Brain (organoid and tissue), 16 donors: ENCODE measurements at places on chromosomes 2 and 18. TPM values are rescaled to one million over a fixed set of nuclear protein-coding genes. Genes with fewer than 3 reads are reported as not detected.

The OTOS gene
- 3.5 TPM for polyA plus RNA-seq

The KRTCAP3 gene
- polyA plus RNA-seq, result 14.7 TPM

GRCh38 chr2:48760826-48761225, 5.3 kb upstream of the LHCGR start:
- no peak for DNase-seq

DNA sequence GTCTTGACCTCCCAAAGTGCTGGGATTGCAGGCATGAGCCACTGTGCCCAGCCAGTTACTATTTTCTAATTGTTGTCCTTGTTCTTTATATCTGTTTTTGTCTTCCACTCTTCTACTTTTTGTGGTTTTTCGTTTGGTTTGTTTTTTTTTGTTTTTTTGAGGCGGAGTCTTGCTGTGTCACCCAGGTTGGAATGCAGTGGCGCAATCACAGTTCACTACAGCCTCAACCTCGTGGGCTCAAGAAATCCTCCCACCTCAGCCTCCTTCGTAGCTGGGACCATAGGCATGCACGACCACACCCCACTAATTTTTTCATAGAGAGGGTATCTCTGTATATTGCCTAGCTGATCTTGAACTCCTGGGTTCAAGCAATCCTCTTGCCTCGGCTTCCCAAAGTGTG, 100.7 kb downstream of the EHBP1 start:
- DNase-seq, result no peak

- DNase-seq, result peak; percentile 98
Measured at GRCh38 chr2:165573534-165574461, 104.3 kb downstream of the CSRNP3 start.

GRCh38 chr2:10238991-10239485, 63.7 kb upstream of the HPCAL1 start:
- DNase-seq, result no peak

The MSTN gene
- polyA plus RNA-seq, result not detected

The NEB gene
- polyA plus RNA-seq, result 8.4 TPM

DNA sequence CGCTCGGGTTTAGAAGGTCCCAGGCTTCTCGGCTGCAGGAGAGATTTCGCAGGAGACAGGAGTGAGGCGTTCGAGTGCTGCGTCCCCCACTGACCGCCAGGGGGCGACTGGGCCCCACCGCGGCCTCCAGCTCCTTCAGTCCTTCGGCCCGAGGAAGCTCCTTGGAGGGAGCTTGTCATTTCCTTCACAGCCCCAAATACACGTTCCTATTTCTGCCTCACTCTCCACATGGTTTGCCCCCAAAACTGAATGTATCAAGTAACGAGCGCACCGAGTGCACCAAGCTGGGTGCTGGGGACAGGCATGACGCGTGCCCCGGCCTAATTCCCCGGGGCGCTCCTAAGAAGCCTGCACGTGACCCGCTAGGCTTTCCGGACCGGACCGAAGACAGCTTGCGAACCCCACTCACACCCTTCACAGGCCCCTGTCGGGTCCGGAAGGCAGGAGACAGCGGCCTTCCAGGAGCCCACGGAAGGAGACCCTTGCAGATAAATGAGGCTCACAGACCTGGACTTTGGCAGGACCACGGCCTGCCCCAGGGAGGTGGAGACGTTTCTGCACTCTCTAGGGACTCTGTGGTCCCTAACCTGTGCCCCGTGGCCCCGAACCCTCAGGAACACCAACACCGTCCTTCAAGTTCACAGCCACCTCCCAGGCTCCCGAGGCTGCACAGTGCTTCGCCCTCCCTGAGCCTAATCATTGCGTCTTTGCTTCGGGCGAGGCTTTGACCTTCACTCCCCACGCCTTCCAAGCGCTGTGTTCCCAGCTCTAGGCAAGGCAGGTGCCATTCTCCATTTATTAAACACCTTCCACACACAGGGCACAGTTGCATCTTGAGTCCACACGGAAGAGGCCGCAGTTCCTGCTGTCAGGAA, 13.0 kb upstream of the FAHD2A start:
- peak; percentile 30 for DNase-seq

- peak; percentile 9 for DNase-seq
Measured at GRCh38 chr2:237603718-237604362, 13.3 kb upstream of the RAB17 start.

DNA sequence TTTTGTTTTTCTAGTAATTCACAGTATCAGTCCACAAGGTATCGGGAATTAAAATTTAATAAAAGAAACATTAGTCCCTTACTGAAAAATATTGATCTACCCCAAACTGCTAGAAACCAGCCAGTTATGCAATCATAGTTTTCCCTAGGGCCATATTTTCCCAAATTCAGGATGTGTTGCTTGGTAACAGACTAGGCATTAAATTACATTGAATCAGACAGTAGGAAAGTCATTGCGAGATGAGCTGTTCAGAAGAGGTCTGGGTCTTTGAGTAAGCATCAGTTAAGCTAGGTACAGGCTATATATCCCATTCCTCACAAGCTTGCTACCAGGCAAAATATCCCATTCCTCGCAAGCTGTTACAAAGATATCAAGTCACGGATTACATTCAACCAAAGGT, 123.0 kb upstream of the CCDC150 start:
- DNase-seq, result no peak

- DNase-seq, result no peak
Measured at GRCh38 chr2:200222791-200223190, 83.7 kb upstream of the SPATS2L start.
